ENCODE measurements at places on chromosomes 1 and 21.

DNA sequence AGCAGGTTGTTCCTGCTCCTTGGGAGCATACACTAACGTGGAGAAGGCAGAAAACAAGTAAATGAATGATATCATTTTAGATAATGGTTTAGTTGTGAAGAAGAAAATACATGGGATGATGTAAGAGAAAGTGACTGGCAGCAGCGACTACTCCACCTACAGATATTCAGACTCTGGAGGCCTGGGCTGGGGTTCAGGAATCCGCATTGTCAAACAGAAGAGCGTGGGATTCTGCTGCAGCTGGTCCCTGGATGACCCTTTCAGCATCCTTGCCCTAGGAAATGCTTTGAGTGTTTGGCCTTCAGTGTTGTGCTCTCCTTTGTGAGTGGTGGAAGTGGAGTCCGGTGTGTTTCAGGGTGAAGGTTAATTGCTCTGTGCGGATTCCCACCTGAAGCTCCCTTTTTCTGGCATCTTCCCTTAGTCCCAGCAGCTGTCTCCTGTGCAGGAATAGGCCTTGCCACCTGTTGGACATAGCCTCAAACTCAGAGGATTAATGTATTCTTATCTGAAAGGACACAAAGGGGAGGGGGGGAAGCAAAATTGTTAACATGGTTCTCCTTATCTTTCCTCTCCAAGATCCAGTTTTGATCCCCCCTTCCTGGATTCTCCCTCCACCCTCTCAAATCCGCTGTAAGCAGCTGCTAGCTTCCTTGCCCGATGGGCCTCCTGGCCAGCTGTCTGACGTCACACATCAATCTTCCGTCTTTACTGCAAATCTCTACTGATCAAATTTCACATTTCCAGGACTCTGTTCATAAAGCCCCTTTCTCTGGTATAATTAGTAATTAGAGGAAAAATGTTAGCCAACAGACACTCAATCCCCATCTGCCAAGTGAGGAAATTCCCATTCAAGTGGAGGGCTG lies 68.3 kb upstream of the SPAG17 start:
- peak; percentile 54 for DNase-seq

DNA sequence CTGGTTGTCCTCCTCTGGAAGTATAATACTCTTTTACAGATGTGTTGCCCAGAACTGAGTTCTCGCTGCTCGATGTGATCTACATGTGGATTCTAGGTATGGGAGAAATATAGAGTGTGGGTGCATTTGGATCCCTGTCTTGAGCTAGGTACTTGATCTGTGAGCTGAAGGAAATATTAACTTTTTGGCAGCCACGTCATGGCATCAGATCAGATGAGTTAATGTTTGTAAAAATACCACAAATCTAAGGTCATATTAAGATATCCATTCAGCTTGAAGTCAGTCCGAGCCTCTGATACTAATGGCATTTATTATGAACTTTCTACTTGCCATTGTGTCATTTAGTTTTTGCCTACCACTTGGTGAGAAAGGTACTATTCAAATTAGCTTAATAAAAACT lies 24.6 kb downstream of the MAPKAPK2 start:
- no peak for DNase-seq

DNA sequence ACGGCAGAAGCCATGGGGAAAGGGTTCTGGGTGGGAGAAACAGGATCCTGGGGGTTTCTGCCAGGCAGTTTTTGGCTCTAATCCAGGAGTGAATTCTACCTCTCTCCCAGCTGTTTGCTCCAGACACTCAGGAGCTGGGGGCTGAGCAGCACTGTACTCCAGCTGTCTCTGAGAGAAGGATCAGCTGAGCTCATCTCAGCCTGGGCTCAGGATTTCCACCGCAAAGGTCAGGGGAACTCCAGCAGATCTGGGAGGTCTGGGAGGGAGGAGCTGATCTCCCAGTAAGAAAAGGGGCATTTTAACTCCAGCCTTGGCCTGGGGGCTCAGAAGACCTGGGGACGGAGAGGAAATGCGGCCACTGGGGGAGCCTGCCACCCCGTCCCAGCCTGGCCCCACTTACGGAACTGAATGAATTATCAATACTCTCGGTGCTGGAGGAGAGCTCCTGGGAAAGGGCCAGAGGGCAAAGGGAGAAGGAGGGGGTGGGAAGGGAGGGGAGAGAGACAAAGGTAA lies 17.3 kb downstream of the PI4KB start:
- DNase-seq, result peak; percentile 60

- no peak for DNase-seq
These were observed 10.1 kb downstream of the KDM1A start for GRCh38 chr1:23029337-23029736.

DNA sequence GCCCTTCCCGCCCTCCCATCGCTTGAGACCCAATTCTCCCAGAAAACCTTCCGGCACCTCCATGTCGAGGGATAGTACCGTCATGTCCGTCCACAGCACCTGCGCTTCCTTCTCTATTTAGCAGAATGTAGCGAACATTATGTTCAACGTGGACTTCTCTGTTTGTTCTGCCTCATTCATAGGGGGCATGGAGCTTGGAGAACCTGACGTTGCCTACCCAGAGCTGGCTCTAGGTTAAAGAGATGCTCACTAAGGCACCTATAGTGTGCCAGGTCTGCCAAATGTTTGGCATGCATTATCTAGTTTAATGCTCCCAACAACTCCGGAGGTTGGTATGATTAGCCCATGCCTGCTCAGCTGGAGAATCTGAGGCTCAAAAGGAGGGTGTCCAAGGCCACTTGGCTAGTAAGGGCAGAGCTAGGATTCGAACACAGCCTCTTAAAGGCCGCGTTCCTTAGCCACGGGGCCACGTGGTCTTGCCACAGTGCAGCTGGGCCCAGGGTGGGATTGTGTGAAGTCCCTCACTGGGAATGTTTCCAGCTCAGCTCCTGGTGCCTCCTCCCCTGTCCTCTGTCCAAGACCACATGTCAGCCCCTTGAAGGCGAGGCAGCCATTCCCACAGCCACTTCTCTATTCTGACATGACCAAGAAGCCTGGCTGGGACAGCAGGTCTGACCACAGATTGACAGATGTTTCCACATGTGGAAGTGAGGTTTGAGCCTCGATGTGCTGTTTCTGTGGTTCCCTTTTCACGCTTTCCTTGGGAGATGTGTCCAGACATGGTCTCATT lies 57.8 kb downstream of the RUNX3 start:
- no peak for DNase-seq

DNA sequence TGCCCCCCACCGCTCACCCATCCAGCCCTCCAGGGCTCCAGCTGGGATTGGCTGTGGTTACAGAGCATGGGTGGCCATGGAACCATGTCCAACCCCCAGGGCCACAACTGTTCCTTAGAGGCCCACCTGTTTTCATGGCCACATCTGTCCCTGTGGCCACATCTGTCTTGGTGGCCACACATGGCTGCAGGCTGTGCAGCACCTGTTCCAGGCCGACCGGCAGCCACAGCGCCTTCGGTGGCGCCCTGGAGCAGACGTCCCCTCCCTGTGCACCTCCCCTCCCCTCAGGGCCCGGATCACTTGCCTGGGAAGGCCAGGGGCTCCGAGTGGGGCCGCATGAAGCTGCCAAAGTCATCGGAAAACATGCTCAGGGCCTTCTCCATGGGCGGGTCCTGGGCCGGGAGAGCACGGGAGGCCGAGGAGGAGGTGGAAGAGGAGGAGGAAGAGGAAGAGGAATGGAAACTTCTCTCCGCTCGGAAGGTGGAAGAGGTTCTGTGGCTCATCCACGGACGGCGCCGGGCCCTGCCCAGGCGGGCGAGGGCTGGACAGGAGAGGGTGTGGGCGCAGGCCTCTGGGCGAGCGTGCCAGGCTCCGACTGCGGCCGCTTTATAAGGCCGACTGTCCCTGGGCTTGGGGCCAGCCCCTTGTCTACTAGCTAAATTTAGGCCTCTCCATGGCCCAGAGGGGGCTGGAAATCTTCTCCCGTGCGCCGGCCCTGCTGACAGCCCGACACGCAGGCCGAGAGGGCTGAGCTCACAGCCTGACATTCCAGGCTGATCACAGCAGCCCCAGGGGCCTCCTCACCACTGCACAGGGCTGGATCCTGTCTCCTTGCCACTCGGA lies at the start of gene HSPB7:
Gene HSPB7, minus strand, starts transcription at position 583 of the 843 bp plus-strand sequence. Its CDS starts 80 bp downstream, at position 503.
- DNase-seq, result peak; percentile 64

- no peak for DNase-seq
These were observed 30.4 kb downstream of the MORC3 start for GRCh38 chr21:36350282-36350910.

- no peak for DNase-seq
These were observed 18.4 kb downstream of the PRXL2B start for GRCh38 chr1:2604844-2605508.

GRCh38 chr1:26972390-26972789 lies 12.1 kb upstream of the KDF1 start:
- no peak for DNase-seq

GRCh38 chr1:111441573-111442192 lies 7.4 kb downstream of the WDR77 start:
- peak; percentile 13 for DNase-seq

DNA sequence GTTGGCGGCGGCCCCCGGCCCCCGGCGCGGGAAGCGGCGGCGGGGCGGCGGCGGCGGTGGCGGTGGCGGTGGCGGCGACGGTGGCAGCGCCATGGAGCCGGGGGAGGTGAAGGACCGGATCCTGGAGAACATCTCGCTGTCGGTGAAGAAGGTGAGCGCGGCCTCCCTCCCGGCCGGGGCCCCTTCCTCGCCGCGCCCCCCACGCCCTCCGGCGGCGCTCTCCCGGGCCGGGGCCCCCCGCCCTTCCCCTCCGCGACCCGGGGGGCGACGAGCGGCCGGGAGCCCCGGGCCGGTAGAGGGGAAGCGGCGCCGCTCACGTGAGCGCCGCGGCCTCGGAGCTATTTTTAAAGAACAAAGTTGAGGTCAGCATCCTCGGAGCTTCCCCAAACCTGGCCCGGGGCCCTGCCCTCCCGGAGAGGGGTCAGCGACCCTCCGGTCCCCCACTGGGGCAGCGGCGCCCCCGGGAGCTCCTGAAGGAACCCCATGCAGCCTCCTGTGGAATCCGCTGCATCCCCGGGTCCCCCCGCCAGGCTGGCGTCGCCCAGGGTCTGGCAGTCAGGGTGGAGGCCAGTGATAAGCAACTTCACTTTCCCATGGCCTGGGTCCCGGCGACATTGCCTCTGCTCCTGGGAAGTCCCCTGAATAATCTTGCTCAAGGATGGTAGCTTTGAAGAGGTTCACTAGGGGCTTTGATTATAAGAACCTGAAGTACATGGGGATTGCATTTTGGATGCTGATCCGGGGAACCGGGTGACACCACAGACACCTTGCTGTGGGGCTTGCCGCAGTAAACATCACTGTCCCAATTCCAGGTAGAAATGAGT lies 560 bp downstream of the PLEKHM2 start:
- DNase-seq, result peak; percentile 69

DNA sequence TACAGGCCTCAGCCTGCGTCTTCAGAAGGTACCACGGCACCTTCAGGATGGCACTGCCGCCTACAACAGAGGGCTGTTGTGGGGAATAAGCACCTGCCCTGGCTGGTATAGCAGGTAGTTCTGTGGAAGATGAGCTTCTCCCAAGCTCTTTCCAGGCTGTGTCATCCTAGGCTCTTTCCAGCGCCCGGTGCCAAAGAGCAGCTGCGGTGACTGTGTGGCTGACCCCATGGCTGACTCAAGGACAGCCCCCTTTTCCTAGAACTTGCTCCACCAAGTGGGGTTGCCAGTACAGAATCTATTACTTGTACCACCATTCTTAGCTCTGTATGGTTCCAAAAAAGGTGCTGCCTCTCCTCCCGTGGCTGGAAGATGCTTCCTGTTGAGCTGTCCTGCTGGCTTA lies 21.9 kb upstream of the EVA1B start:
- no peak for DNase-seq

GRCh38 chr1:14808768-14809167 lies 210.3 kb downstream of the KAZN start:
- DNase-seq, result no peak

DNA sequence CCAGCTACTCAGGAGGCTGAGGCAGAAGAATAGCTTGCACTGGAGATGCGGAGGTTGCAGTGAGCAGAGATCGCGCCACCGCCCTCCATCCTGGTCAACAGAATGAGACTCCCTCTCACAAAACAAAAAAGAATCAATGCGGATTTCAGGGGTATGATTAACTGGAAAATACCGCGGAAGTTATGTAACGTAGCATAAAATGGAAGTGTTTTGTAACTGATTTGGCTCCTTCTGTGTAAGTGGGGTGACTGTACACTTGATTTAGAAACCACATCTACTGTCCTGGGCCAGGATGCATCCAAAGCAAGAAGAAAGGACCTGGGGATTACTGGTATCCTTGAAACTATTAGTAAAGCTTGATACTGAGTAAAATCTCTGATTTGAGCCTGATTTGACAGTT lies 3.1 kb upstream of the VAMP4 start:
- no peak for DNase-seq

GRCh38 chr1:8133657-8134430 lies 107.7 kb upstream of the ERRFI1 start:
- peak; percentile 63 for DNase-seq

DNA sequence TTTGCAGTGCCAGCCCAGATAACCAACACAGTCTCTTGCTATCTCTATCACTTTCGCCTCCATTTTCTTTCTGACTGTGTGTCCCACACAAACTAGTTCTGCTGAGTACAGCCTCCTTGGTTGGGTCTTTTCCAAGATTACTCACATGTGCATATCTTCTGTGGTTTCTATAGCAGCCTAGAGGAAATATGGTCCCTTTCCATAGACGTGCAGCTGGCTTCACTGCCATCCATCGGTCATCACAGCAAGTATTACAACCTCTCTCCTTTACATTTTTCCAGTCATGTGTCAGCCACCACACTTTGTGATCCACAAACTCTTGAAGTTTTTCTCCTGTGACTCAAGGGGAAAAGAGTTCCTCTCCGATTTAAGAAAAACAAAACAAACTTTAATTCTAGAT lies 893.4 kb upstream of the ADGRL4 start:
- peak; percentile 7 for DNase-seq

Measured in eye (tissue), 1 donor.